ENCODE measurements at places on chromosomes 3 and 15.

GRCh38 chr15:61731099-61731498 lies 329.1 kb downstream of the VPS13C start:
- no peak for DNase-seq

- no peak for DNase-seq
Measured at GRCh38 chr15:52791776-52792175, 1.6 kb upstream of the ONECUT1 start.

- DNase-seq = peak; percentile 76
Measured at GRCh38 chr3:50050361-50050760, 38.4 kb upstream of the RBM5 start.

DNA sequence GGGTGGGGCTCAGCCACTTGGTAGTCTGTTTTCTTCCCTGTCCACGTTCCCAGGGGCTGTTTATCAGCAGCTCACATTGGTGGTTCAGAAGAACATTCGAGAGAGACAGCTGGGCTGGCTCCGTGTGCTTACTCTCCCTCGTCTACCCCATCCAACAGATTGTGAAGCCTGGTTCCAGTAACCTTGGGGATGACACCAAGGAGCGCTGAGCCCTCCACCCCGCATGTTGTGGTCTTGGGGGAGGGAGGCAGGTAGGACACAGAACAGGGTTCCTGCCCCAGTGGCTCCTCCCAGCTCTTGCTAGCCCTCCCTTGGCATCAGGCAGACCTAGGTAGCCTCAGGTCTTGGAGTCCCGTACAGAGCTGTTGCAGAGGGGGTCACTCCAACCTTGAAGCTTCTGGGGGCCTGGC lies 33.1 kb downstream of the KLF13 start:
- no peak for DNase-seq

DNA sequence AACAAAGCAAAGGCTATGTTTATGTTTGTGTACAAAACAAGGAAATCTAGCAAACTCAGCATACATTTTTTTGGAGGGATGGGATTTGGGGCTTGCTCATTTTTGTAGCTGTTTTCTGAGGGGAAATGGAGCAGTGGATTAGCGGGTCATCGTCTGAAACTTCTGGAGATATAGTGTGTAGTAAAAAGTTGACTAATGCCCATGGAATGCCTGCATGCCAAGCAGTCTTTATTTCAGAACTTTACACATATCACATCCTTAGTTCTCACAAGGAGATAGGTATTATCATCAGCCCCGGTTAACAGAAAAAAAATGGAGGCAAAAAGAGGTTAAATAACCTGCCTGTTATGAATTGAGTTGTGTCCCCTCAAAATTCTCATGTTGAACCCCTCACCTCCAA lies 47.1 kb downstream of the ATP13A4 start:
- no peak for DNase-seq

Data from fibroblast of skin of left quadriceps (primary cell).